ENCODE measurements at places on chromosomes 3 and 15.

- no peak for DNase-seq
These were observed 654.9 kb upstream of the TBL1XR1 start for GRCh38 chr3:177852001-177852807.

GRCh38 chr15:57384024-57384423, 7.7 kb downstream of the CGNL1 start:
- DNase-seq, result no peak

DNA sequence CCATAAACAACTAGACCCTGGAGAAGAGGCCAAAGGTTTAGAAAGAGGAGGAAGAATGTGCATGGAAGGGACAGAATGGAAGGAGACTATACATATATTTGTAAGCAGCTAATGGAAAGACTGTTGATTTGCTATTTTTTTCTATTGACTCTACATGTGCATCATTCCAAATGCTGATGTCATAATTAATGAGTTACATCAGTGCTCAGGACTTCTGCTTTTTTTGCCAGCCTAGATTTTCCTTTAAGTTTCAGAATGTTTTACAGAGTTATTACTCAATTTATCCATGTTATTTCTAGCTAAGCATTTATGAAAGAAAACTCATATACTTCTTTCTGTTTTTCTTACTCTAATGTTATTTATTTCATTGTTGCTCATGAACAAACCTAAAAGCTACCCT, 62.6 kb upstream of the VGLL3 start:
- no peak for DNase-seq

- DNase-seq, result no peak
These were observed 598.4 kb downstream of the FGF12 start for GRCh38 chr3:192128922-192129321.

DNA sequence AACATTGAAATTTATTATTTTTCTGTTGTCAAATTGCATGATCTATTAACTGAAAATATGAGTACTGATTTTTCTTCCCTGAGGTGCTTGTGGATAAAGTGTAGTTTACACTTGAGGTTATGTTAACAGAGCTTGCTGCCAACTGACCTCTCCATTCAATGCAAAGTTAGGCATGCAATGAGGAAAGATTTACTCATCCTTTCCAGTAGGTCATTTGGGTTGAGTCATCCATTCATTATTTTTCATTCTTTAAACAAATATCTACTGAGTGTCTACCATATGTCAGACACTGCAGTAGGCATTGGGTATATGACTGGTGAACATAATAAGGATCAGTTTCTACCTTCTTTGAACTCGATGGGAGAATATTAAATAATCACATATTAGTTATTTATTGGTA, 604.1 kb downstream of the EDEM1 start:
- DNase-seq, result no peak

DNA sequence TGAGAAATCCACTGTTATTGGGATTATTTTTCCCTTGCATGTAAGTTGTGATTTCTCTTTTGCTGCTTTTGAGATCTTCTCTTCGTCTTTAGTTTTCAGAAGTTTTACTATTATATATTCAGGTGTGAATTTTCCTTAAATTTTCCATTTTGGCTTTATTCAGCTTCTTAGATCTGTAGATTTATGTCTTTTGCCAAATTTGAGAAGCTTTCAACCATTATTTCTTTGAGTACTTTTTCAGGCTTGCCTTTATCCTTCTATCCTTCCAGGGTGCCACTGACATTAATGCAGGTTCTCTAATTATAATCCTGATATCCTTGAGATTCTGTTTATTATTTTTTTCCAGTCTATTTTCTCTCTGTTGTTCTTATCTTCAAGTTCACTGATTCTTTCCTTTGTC, 38.1 kb upstream of the XIRP1 start:
- no peak for DNase-seq

DNA sequence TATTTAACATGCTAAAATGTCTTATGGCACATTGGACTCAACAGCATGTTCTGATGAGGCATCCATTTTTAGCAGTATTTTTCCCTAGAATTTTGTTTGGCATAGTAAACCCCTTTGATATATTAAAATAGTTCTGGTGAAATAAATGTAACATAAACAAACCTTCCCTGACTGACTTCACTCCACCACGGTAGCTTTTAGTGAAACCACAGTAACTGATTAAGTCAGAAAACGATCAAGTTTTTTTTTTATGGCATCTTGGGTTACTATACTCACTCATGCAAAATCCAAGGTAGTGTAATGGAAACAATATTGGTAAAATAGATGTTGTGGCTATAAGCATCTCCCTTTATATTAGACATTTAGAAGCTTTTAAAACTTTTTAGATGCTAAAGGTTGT, 2.8 kb downstream of the SERP1 start:
- DNase-seq, result no peak

- no peak for DNase-seq
These were observed 14.4 kb upstream of the ATP13A4 start for GRCh38 chr3:193569119-193569518.

DNA sequence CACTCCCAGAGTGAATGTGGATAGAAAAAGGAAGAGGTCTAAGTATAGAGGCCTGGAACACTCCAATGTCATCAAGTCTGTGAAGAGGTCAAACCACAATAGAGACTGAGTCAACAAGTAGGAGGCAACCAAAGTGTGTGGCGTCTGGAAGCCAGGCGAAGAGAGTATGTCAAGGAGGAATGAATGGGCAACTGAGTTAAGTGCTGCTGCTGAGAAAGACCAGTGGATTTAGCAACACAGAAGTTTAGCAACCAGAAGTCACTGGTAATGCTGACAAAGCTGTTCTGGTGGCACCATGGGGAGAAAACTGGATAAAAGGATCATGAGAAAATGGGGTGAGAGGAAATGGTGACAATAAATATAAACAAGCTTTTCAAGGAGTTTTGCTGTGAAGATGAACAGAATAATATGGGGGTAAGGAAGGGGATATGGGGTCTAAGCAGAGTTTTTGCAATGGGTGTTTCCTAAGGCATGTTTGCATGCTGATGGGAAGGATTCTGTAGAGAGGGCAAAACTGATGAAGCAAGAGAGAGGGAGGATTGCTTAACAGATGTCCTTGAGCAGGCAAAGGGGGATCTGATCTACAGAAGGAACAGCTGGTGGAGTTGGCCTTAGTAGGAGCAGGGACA, 38.4 kb downstream of the PCOLCE2 start:
- peak; percentile 39 for DNase-seq

DNA sequence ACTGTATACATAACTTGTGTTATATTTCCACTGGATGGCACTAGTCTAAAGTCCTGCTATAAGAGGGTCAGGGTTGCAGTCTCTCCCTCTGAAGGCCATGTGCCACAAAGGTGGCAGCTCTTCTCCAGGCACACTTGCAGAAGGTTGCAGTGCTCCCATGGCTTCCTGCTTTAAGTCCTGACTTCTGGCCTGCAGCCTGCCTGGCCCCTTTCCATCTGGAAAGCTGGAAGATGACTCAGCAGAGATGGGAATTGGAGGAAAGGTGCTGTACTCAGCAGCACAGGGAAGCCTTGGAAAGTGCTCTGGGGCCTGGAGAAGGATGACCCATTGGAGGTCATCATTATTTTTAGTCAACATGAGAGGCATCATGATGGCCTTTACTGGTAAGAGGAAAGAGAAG, 40.9 kb upstream of the MRPL3 start:
- no peak for DNase-seq

- DNase-seq, result no peak
These were observed 236.5 kb downstream of the AGBL1 start for GRCh38 chr15:86316216-86316615.

DNA sequence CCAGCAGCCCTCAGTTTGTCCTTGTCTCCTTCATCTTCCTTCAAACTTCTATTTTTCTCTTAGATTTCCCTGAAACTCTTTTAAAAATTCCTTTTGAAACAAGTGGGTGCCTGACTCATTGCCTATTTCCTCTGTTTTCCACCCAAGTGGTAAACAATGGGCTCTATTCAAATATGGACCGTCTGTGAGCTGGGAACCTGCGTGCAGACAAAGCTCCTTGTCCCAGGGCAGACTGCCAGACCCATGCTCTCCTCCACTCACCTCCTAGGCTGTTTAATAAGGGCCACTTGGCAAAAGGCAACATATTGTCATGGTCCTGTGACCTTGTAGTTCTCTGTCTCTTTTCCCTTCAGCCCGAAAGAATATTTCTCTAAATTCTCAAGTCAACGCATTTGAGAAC, 332.7 kb upstream of the THBS1 start:
- DNase-seq, result no peak

- no peak for DNase-seq
These were observed 77.2 kb downstream of the VPS13C start for GRCh38 chr15:61983081-61983480.

- DNase-seq, result no peak
These were observed 80.7 kb downstream of the NR1D2 start for GRCh38 chr3:24025805-24026204.

DNA sequence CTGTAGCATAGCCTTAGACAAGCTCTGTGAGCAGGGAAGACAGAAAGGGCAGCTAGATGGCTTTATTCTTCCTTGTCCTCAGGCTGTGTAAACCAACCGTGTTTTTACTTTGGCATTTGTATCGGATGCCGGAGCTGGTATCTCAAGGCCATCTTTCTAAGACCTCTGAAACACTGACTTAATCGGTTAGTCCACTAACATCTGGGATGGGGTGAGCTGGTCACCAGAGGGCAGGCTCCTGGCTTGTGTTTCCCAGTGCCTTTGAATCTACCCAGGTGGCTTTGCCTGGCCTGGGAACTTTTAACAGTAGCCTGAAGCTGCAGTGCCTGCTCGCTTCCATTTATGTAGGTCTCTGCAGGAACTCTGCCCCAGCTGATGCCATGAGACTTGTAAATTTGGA, 252.7 kb downstream of the NR1D2 start:
- DNase-seq, result no peak

- DNase-seq, result no peak
These were observed 21.0 kb upstream of the MTMR10 start for GRCh38 chr15:31012455-31012854.

DNA sequence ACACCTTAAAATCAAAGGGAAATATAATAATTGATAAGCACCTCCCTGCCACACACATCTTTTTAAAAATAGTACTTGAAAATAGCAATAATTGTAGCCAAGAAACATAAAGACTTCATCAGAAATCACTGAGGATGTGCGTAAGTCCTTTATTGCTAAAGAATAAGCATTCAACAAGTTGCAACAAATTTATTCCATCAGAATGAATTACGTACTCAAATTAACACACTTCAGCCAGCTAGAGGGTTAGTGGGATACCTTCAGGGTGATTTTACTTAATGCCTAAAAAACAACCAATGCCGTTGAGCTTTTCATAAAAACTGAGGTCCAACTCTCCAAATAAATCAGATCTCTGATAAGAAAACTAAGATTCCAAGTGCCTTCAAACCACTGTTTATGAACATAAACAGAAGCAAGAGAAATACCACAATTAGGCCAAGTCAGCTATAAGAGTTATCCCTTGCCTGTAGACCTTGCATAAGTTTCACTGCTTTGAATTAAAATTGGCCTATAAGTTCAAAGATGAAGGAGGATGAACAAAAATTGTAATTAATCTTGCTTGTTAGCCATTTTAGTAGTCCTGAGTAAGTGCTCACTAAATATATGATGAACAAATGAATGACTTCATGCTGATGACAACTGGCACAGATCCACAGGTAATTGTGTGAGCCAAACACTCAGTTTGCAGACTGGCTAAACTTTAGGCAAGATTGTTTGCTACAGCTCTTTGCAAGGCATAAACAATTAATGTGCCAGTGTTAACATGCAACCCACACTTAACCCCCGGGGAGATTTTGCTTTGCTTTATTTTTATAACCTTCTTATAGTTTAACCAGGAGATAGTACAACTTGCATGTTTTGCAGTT, 375.1 kb upstream of the THBS1 start:
- no peak for DNase-seq

- no peak for DNase-seq
These were observed 312.7 kb downstream of the ULK4 start for GRCh38 chr3:41649129-41649739.

DNA sequence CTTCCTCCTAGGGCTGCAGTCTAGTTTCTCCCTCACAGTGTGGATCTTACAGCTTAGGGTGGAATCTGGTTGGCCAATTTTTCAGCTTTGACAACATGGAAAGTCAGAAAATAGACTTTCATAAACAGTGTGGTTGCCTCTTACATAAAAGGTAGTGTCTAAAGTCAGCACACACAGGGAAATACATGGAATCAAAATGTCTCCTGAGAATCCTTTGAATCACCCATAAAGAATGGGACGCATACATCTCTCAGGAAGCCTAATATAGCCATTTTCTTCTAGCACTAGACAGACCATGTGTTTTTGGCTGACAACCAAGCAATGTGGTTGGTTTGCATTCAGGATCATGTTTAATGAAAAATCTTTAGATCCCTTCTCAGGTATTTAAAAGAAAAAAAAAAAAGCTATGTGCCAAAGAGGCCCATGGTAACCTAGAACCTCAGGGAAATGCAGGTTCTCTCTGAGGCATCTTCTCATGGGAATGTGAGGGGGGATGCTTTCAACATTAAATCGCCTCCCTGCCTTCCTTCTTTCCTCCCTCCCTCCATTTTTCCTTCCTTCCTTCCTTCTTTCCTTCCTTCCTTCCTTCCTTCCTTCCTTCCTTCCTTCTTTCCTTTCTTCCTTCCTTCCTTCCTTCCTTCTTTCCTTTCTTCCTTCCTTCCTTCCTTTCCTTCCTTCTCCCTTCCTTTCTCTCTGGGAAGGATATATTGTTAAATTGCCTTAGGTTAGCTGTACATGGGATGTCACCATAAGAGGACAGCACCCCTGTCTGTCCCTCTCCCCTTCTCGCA, 34.3 kb upstream of the ZBTB38 start:
- no peak for DNase-seq

GRCh38 chr15:66508293-66508883, 3.3 kb downstream of the ZWILCH start:
- no peak for DNase-seq

GRCh38 chr15:67578020-67578600, 35.6 kb downstream of the MAP2K5 start:
- no peak for DNase-seq

- no peak for DNase-seq
These were observed 92.0 kb downstream of the PRICKLE2 start for GRCh38 chr3:64133272-64133671.

- DNase-seq, result no peak
These were observed 43.2 kb upstream of the UBE2E2 start for GRCh38 chr3:23159929-23160328.

GRCh38 chr3:127375151-127375930, 87.5 kb upstream of the PRR20G start:
- no peak for DNase-seq

- no peak for DNase-seq
These were observed 23.5 kb upstream of the LRTM1 start for GRCh38 chr3:54951405-54951804.

GRCh38 chr15:100670505-100671021, 68.2 kb downstream of the ASB7 start:
- DNase-seq, result no peak

DNA sequence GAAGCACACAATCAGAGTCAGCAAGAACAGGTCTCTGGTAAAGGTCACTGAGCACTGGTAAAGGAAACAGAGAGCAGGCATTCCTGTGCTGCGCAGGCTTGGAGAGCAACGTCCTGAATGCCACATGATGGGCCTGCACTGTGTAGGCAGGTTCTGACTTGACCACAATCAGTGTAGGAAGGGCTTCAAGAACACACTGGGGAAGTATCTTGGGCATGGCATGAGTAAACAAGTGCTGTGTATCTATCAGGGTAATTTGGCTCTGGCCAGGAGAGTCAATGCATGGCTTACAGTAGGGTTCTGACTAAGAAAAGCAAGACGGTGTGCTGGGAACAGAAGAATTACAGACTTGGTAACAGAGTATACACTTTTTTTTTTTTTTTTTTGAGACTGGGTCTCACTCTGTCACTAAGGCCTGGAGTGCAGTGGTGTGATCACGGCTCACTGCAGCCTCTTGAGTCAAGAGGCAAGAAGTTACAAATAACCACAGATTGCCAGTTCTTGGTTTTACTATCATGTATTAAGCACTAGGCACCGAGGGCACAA, 30.6 kb downstream of the TBC1D2B start:
- no peak for DNase-seq

- DNase-seq, result no peak
These were observed 26.8 kb upstream of the LIMD1 start for GRCh38 chr3:45567730-45568172.

All from SW 1271 (cell line).